ENCODE measurements at places on chromosomes 7 and 10.

DNA sequence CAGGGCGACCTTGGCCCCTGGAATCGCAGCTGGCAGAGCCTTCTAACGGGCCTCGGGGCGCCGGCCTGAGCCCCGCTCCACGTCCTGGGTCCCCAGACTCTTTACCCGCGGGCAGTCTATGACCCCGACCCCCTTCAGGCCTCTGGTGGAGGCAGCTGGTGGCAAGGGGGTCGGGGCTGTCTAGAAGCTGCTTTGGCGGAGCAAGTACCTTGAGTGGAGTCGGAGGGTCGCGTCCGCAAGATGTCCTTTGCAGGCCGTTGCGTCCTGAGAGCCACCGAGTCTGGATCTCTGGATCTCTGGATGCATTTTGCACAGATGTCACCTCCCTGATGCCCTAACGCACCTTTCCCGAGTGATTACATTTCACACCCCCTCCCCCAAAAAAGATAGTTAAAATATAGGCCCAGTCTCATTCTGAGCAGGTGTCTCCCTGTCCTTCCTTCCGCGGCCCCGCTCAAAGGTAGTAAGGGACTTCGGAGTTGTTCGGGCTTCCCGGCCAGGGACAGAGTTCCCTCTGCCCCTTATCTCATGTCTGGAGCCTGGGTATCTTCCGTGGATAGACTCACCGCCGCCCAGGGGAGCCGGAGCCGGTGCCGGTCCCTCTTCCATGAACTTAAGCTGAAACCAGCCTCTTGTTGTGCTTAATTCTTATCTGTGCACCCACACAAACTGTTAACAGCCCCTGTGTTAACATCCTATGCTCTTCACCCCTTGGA, 457 bp downstream of the ACADSB start:
- peak; percentile 2 for DNase-seq

DNA sequence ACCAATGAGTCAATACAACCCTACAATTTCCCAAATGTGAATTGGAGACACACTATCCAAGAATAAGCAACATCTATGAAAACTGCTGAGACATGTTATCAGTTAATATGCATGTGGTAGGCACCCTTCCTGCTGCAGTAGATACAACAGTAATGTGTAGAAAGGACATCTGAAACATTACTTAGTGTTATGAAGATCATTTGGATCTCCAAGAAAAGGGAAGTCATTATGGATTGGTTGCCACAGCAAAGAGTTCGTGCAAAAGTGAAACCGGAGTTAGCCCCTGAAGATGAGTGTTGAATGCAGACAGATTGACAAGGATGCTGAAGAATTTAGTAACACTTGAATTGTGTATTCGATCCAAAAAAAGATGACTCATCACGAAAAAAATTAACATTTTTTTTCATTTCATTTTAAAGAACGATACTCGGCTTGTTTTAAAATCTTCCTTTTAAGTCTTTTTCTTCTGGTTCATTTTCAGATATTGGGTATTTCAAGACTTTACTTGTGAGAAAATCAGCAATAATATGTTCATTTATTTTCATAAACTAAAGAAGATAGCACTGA, 322.4 kb upstream of the KLF6 start:
- no peak for DNase-seq

DNA sequence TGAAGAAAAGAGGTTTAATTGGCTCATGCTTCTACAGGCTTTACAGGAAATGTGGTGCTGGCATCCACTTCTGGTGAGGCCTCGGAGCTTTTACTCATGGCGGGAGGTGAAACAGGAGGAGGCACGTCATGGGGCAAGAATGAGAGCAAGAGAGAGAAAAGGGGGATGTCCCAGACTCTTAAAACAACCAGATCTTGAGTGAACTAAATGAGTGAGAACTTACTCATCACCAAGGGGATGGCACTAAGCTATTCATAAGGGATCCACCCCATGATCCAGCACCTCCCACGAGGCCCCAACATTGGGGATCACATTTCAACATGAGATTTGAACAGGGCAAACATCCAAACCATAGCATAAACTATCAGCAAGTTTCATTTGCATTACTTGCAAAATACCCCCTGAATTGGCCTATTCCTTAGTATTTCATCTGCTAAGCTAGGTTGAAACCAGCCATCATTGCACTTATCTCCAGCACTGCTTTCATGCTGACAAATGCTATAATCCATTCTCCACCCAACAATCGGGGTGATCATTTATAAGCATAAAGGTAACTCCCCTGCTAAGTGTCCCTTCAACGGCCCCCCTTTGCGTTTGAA, 179.0 kb downstream of the NOC3L start:
- no peak for DNase-seq

- DNase-seq = no peak
Observed at GRCh38 chr10:12910835-12911234, 90.7 kb downstream of the CCDC3 start.

DNA sequence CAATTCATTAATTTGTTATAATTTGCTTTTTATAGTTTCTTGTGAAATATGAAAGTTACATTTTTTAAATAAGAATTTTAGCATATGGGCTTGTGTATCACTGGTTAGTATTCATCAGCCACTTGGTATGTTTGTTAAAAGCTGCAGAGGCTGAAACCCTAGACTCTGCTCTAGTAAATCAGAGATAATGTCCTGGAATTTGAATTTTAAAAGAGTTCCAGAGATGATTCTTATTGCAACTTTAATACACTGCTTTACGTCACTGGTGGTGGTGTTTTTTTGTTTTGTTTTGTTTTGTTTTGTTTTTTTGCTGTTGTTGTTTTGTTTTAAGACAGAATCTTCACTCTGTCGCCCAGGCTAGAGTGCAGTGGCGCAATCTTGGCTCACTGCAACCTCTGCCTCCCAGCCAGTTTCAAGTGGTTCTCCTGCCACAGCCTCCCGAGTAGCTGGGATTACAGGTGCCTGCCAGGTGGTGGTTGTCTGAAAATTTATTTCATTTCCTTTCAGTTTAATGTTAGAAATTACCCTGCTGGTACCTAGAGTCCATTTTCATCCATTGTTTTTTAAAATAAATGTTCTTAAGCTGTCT, 43.8 kb downstream of the PTPN12 start:
- no peak for DNase-seq

DNA sequence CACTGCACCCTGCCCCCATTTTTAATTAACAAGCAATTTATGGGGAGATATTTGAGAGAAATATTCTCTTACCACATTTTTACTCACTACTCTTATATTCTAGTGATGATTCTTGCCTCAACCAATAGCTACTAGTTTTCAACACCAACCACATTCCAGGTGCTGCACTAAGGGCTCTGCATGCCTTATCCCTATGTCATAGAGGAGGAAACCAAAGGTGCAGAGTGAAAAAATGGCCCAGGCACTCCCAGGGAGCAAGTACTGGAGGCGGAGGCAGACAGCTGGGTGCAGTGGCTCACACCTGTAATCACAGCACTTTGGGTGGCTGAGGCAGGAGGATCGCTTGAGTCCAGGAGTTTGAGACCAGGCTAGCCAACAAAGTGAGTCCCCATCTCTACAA, 35.5 kb upstream of the TPST1 start:
- DNase-seq = no peak

DNA sequence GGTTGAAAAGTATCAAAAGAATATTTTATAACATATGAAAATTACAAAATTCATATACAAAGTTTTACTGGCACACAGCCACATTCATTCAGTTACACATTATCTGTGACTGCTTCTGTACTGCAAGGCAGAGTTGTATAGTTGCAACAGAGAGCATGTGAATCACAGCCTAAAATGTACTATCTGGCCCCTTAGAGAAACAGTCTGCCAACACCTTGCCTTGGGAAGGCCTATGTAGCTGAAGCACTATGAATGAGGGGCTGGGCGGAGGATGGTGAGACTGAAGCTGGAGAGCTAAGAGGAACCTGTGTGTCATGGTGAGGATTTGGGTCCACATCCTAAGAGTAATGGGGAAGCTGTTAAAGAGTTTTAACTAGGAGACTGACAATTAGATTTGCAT, 35.7 kb downstream of the PDZD8 start:
- no peak for DNase-seq

DNA sequence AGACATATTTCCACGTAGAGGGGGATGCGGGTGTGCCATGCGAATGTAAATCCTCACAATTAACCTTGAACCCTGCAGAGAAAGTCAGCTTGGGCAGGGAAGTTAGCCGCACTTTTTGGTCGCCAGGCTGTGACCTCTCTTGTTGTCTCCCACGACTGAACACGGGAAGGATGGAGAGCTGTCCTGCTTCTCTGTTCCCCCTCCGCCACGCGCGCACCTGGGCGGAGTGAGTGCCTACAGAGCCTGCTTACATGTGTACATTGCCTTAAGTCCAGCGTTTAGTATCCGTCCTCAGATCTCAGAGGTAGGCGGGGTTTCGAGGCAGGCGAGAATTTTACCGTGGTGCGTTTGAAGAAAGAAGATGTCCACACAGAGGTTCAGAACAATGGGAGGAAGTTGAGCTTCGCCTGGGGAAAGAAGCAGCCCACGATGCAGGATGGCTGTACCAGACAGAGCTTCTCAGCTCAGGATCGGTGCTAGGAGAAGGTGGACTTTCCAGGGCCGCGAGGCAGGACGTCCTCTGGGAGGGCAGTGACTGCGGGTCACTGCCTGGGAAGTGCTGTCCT, 482 bp upstream of the ERCC6 start:
- no peak for DNase-seq

DNA sequence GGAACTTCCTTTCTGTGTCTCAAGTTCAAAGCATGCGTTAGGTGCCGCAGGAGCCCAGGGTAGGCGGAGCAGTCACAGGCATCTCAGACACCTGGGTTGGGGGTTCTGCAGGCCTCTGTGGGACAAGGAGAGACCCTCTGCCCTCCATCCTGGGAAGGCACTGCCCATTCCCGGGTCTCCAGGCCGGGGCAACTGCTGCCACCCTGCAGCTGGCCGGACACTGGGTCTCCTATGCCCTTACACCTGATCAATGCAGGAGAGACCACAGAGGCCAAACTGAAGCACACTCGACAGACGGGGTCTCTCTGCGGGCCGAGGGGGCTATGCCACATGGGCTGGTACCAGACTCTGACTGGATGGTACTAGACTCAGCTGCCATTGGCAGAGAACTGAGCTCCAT, 36.9 kb downstream of the YKT6 start:
- no peak for DNase-seq

- no peak for DNase-seq
Observed at GRCh38 chr7:106947244-106947728, 82.2 kb downstream of the PIK3CG start.

DNA sequence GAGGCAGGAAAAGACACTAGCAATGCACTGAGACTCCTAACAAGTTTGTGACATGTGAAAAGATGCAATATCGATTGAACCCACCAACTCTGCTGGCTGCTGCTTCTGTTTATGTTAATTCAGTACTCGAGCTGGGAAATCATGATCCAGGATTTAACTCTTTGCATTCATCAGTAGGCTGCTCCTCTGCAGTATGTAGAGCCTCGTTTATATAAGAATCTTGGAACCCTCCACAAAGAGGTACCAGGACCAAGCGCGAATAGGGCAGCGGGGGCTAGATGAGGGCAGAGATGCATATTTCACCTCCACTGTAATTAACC, 7.8 kb downstream of the PRKAG2 start:
- no peak for DNase-seq

GRCh38 chr7:28075674-28076358, 104.8 kb downstream of the JAZF1 start:
- no peak for DNase-seq

GRCh38 chr7:19920166-19920565, 146.7 kb upstream of the TMEM196 start:
- DNase-seq = no peak

DNA sequence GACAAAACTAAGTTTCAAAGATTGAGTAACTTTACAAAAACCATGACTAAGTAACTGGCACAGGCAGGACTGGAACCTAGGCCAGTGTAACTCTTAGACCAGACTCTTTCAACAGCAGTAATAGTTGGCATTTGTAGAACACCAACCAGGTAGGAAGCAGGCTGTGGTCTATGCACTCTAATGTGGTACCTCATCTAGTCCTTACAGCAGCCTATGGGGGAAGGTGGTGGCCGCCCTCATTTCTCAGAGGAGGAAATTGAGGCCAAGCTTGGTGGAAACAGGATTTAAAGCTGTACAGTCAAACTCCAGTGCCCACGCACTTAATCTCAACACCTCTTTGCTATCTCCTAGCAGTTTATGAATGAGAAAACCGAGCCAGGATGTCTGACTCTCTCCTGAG, 165.4 kb upstream of the LRGUK start:
- no peak for DNase-seq

GRCh38 chr7:25314094-25314730, 85.9 kb upstream of the NPVF start:
- no peak for DNase-seq

DNA sequence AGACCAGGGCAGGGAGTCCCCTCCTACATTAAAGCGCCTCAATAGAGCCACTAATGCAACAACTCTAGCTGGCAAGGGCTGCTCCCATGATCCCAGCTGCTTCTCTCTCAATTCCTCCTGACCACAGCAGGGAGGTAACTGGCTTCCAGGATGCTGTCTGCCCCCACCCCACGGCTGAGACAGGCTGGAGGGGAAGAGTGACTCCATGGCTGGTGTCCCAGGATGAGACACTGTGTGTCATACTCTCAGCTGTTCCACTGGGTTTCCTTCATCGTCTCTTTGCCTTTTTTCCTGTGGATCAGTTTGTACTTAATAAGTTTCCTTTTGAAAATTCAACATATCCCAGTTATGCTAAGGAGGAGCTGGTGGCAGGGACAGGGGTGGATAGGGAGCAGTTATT, 27.7 kb upstream of the MYH16 start:
- DNase-seq = no peak

DNA sequence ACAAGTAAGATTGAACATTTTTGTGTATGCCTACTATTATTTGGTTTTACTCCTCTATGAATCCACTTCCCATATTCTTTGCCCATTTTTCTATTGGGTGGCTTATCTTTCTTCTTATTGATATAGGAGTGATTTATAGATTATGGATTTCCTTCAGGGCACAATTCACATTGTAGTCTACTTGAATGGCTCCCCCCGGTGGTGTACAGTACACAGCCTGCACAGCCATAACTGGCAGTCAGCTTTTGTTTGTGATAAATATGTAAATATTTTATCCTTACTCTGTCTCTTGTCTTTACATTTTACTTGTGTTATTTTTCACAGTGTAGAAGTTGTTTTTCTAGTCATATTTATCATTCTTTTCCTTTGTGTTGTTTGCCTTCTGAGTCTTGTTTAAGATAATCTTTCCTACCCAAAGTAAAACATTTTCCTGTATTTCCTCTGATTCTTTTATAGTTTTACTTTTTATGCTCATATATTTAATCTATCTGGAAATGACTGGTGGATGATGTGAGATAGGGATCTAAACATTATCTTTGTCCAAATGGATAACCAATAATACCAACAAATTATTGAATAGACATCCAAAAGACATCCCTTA, 23.9 kb upstream of the CALD1 start:
- DNase-seq = no peak

GRCh38 chr7:146417176-146417575, 300.6 kb downstream of the CNTNAP2 start:
- DNase-seq = no peak

DNA sequence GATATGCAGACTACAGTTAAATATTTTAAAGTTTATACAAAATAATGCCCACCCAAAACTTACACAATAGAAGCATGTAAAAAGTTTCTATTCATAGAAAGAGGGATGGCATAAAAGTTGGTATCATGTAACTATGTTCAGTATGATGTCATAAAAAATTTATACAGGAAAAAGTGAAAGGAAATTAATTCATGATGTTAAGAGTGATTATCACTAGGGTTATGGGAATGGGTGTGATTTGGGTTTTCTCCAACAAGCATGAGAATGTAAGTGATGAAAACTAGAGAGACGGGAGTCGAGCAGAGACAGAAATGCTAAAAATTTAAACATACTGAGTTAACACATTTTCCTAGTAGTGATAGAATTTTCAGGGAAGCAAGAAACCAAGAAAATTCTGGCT, 52.7 kb downstream of the GDI2 start:
- DNase-seq = no peak

GRCh38 chr7:102275123-102275703, 11.5 kb upstream of the SH2B2 start:
- no peak for DNase-seq

Measured in stimulated activated CD8-positive, alpha-beta memory T cell treated with anti-CD3 and anti-CD28 coated beads, Interleukin-7, amount 100 ng/mL, for 4 hours (primary cell).